ENCODE measurements at places on chromosomes 4 and X. TPM values are rescaled to one million over a fixed set of nuclear protein-coding genes. Genes with fewer than 3 reads are reported as not detected.

Gene FAM9C
- not detected for total RNA-seq

Gene TMEM154
- total RNA-seq = 4.6 TPM

Gene HTRA3
- 0.66 TPM for total RNA-seq

Gene PHKA1
- 5.1 TPM for total RNA-seq

Gene JCHAIN
- not detected for total RNA-seq

Gene CXorf38
- 8.7 TPM for total RNA-seq

Gene JADE3
- total RNA-seq = 21.7 TPM

Gene ATP1B4
- not detected for total RNA-seq

Gene ADGRG2
- not detected for total RNA-seq

Gene SORBS2
- 47.7 TPM for total RNA-seq

Gene MND1
- total RNA-seq = 21.8 TPM

Gene MRPL1
- total RNA-seq = 38.4 TPM

Gene PLP1
- 3.6 TPM for total RNA-seq

Gene FATE1
- not detected for total RNA-seq

Gene KLHL34
- total RNA-seq = not detected

Gene FRMPD4
- not detected for total RNA-seq

Gene H2BW2
- total RNA-seq = not detected

Gene NUP62CL
- total RNA-seq = 1.5 TPM

Gene IGFBP7
- 40.4 TPM for total RNA-seq

Gene LRIT3
- 0.35 TPM for total RNA-seq

GRCh38 chr4:59630922-59631321 is 1569.2 kb upstream of the ADGRL3 start:
- no peak for DNase-seq

GRCh38 chr4:141101511-141101910 is 31.8 kb downstream of the RNF150 start:
- DNase-seq = no peak

DNA sequence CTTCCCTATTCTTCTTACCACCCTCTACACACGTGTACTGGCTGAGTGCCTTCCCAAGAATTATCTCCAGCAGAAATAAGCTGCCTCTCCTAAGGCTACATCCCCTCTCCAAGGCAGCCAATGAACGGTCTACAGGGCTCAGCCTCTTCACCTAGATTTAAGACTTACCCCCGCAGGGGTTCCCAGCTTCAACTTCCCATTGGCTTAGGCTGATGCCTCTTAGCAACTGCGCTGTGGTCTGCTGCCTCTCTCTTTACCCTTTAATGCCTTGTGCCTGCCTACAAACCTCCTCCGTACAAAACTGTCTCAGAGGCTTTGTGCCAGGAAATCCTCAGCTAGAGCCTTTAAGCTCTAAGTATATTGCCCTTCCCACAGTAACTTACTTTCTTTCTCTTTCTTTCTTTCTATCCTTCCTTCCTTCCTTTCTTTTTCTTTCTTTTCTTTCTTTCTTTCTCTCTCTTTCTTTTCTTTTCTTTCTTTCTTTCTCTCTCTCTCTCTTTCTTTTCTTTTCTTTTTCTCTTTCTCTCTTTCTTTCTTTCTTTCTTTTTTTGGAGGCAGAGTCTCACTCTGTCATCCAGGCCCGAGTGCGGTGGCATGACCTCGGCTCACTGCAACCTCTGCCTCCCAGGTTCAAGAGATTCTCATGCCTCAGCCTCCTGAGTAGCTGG is 15.1 kb upstream of the PIGA start:
- DNase-seq = no peak

- DNase-seq = peak; percentile 0
Observed at GRCh38 chrX:6849716-6850414, 297.6 kb upstream of the STS start.

GRCh38 chr4:15398001-15398400 is 29.8 kb upstream of the C1QTNF7 start:
- no peak for DNase-seq

DNA sequence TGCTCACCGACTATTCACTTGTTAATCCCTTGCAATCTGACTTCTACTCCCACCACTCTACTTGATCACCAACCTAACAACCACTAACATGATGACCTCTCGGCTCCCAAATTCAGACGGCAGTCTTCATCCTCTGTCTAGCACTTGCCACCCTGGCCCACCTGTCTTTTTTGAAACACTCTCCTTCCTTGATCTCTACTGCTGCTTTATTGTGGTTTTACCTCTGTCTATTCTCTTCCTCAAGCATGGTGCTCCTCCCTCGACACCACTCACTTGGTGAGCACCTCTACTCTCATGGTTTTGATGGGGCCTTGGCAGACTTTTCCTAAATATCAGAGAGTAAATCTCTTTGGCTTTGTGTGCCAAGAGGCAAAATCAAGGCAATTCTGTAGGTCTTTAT is 21.7 kb upstream of the CXCR3 start:
- DNase-seq = no peak

- DNase-seq = peak; percentile 78
Observed at GRCh38 chr4:156971676-156972378, at the start of gene PDGFC. Gene PDGFC (minus strand): TSS chr4:156971799. CDS start chr4:156970903, 896 bp downstream.

- peak; percentile 62 for DNase-seq
Observed at GRCh38 chr4:16034010-16034748, 49.6 kb downstream of the PROM1 start.

DNA sequence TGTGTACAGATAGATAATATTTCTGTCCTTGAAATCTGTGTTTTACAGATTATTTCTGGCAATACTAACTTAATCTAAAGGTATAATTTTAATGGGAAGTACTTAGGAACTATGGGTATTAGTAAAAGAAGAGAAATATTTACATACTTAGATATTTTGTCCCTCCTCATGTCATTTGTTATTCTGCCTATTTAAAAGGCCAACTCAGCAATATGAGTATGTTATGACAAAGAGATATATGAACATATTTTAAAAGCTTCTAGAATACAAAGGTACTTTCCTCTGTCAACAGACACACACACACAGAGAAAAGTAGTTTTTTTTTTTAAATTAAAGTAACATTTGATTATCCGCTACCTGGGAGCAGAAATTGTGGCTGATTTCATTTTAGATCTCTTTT is 7.9 kb downstream of the SLC7A11 start:
- no peak for DNase-seq

DNA sequence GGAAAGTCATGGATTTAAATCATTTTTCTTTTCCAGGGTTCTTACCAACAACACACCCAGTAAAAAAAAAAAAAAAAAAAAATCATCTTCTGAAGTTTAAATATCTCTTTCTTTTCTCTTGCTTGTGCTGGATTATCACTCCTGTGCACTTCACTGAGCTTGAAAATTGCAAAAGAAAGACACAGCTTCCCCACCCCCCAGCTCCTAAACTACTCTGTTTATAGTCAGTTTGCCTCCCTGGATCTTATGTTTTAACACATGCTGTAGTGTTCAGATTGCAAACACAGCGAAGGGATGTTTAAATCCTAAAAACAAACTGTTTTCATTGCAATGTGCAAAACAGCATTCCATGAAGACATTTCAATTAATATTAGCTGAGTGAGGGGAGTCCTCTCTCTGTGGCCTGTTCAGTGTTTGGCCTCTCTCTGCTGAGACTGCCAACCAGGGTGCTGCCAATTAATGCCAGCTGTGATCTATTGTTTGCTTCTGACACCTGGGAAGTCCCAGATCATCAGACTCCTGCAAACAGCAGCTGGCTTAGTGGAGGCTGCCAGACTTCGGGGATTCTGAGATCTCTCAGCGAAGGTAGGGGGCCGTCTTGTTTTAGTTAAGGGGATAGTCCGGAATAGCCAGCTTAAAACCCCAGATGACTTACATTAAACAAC is 171.1 kb upstream of the PITX2 start:
- DNase-seq = no peak

GRCh38 chrX:22634751-22635150 is 362.0 kb downstream of the CBLL2 start:
- DNase-seq = no peak

DNA sequence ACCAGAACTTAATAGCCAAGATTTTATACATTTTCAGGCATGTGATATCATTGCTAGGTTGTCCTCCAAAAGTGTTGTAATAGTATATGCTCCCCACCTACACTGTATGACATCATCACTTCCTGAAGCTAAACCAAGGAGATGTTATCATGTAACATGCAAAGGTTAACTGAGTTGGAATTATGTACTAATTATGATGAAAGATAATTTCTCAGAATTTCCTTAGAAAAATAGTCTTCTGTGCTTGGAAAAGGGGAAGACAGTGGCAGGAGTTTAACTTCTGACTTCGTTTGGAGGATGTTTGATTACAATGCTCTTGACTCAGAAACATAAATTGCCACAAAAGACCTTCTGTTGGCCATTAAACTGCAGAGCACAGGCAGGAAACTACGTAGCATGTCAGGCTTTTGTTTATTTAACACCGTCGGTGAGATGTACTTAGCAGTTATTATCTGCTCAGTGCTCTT is 83.6 kb upstream of the GUCY1A1 start:
- DNase-seq = no peak

GRCh38 chr4:109548655-109549054 is 11.4 kb upstream of the MCUB start:
- DNase-seq = no peak

- peak; percentile 47 for DNase-seq
Observed at GRCh38 chr4:8547912-8548730, 32.1 kb upstream of the GPR78 start.

- DNase-seq = no peak
Observed at GRCh38 chr4:91758487-91758886, 545.3 kb upstream of the GRID2 start.

GRCh38 chrX:18789916-18790315 is 82.5 kb downstream of the PPEF1 start:
- no peak for DNase-seq

DNA sequence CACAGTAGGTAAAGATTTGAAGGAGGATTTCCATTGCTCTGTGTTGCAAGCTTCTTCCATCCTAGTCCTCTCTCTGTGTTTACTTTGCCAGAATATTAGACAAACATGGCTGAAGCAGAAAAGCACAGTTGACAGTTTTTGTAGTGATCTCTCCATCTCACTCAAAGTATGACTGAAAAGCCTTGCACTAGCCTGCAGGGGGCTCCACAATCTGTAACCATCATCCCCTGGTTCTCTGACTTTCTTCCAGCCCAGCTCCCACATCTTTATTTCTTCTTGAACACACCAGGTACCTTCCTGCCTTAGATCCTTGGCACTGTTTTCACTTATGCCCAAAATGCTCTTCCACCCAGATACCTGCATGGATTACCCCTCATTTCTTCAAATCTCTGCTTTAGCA is 34.1 kb upstream of the HHIP start:
- DNase-seq = peak; percentile 10

GRCh38 chr4:89486042-89486441 is 178.4 kb upstream of the GPRIN3 start:
- DNase-seq = no peak

DNA sequence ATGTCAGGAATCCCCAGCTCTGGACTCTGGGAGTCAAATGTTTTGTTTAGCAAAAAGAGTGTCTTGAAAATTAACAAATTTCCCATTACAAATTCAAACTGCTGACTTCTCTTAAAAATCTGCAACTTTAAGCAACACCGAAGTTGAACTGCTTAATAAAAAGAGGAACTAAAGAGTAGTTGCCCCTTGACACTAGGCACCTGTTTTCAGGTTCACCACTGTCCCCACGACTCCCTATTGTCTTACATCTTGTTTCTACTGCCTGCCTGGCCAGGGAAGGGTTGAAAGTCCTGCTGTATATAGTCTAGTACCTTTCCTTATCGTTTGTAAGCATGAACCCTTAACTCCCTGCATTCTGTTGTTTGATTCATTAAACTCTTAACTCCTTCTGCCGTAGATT is 173.9 kb downstream of the SCFD2 start:
- DNase-seq = no peak

- no peak for DNase-seq
Observed at GRCh38 chrX:10047631-10048030, 80.5 kb downstream of the CLDN34 start.

GRCh38 chrX:56554870-56555269 is 8.6 kb upstream of the UBQLN2 start:
- no peak for DNase-seq

DNA sequence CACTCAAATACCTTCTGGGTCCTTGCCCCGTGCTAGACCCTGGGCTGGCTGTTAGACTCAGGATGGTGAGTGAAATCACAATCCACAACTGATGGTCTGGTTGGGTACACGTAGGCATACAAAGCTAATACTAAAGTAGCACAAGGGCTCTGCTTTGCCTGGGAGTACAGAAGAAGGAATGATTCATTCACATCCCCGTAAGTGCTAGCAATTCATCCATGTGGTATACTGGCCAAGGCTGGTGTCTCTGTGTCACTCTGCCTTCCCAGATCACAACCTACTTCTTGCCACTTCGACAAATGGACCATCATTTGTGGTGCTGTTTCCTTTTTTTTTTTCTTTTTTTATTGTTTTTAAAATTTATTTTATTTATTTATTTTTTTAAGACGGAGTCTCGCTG is 19.7 kb upstream of the RBM47 start:
- DNase-seq = no peak

DNA sequence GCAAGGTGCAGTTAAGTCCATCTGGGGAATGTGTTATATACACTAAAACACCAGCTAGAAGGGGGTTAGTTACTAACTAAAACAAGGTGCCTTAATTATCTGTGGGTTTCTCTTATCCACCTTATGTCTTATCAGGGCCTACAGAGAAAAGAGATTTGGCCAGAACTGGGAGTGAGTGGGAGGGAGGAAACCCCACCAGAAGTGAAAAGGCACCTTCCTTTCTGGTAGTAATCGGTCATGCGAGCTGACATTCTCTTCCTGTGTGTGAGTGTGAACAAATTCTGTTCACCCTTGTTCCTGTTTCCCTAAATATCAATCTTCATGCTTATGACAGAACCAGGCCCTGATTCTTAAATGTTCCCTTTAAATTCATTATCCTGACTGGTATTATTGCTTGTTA is 43.5 kb downstream of the SRPX2 start:
- no peak for DNase-seq

GRCh38 chrX:51860679-51861078 is 32.7 kb upstream of the MAGED1 start:
- DNase-seq = peak; percentile 36

GRCh38 chr4:164410401-164410800 is 343.5 kb upstream of the SMIM31 start:
- DNase-seq = no peak

DNA sequence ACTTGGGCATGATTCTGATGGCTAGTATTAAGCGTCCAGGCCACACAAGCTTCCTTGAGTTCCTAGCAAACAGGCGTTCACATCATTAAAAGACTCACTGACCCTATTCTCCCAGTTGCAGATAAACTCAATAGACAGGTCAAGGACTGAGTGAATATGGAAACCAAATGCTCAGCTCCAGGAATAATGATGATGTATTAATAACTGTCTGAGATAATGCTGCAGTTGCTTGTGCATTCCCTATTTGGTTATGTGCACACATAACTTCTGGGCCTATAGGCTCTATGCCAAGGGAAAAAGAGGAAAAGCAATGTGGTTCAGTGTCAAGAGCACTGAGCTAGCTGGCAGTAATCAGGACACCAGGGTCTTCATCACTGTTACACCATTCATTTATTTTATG is 3.5 kb downstream of the RAB9B start:
- DNase-seq = no peak

DNA sequence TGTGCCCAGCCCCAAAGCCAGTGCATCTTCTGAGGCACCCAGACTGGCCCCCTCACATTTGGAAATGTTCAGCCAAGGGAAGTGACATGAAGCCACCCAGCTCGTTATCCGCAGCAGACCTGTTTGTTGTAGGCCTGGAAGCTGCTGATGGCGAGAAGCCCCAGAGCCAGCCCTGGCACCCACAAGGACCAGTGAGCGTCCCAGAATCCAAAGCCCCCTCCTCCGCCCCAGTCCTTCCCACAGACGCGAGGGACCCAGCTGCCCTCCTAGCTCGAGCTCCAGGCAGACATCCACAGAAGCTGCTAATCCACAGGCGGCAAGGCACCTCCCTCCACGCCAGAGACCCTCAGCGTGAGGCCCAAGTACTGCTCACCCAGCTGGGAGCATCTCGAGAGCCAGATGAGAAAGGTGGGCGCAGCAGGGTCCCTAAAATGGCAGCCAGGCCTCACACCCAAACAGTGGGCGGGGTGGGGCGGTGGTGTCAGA is 7.4 kb downstream of the ABLIM2 start:
- DNase-seq = no peak
